ENCODE measurements at places on chromosomes 2 and 18.

DNA sequence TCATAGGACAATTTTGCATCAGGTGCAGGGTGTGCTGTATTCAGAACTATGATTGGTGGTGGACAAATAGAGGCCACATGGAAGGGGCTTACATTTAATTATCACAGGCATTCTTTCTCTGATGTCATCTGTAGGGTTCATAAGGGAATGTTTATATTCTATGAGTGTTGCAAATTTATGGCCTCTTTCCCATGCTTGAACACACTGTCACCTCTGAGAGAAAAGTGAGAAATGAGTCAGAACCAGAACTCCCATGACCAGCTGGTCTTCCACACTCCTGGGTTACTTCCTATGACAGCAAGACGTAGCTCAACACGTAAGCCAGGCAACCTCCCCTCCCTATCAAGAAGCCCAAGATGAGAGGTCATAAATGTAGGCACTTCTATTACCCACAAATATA, 310.8 kb downstream of the PIEZO2 start:
- no peak for DNase-seq

DNA sequence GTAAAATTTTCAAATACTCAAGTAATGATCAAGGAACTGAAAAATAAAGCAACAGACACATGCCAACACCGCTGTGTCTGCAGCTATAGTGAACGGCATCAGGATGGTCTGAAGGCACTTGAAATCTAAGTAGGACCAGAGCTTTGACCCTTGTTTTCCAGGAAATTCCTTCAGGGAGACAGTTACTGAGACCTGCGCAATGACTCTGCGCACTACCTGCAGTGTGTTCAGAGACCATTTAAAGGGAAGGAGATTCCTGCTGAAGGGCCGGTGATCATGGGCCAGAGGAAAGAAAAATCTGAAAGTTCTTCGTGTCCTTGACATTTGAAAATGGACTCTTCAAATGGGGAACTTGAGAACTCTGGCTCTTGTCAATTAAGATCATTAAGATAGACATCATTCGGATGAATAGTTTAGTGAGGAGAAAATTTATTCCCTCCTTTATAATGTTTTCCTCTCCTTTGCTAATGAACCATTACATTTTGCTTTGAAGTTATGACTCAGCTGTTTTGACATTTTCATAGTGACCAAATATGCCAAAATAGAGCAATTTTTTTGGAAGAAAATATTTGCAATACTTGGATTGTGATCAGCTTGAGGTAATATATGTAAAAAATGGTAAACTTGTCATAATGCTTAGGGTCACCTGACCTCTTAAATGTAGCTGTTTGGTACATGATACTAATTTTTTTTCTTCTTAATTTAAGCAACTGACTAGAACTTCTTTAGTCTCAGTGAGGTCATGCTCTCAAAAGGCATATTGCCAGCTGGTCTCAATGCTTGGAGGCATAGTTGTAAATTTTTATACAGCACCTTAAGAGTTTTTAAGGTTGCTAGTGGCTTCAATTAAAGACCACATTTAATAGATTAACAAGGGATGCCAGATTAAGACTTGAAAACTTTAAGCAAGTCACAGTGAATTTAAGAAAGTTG, 329.3 kb downstream of the ARHGAP15 start:
- no peak for DNase-seq

GRCh38 chr2:18487106-18487913, 73.1 kb downstream of the RDH14 start:
- no peak for DNase-seq

DNA sequence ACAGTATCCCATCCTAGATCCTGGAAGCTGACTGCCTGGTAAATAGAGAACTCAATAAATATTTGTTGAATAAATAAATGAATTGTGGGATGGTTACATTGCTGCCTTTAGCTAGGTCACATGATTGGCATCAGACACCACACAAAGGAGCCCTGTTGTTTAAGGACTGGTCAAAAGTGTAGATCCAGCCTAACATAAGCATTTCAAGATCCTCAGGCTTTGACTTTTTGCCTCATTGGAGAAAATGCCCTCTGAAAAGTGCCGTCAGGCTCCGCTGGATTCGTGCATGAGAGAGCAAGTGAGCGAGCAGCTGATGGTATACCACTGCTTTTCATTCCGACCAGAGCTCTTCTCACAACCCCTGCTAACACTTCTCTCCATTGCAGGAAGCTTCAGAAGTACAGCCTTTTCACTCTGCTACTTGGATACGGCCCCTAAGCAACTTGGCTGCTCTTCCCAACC, 1.3 kb upstream of the ZNF24 start:
- no peak for DNase-seq

- no peak for DNase-seq
These were observed 52.6 kb downstream of the PPP4R1 start for GRCh38 chr18:9561759-9562158.

- no peak for DNase-seq
These were observed 100.9 kb upstream of the KLF7 start for GRCh38 chr2:207266648-207267047.

DNA sequence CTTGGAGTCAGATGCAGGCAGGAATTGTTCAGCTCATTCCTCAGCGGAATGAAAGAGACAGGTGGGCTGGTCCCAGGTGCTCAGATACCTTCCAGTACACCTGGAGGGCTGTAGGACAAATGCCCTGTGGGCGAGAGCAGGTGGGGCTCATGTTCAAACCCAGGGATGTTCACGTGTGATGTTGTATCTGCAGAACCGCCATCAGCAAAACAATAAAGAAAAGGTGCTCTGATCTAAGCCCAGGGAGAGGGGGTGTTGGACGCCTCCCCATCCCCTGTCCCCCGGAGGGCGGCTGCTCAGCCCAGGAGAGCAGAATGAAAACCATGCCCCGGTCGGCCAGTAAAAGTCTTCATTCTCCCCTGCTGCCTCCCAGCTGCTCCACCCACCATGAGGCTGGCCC, 197.4 kb downstream of the HAUS1 start:
- no peak for DNase-seq

DNA sequence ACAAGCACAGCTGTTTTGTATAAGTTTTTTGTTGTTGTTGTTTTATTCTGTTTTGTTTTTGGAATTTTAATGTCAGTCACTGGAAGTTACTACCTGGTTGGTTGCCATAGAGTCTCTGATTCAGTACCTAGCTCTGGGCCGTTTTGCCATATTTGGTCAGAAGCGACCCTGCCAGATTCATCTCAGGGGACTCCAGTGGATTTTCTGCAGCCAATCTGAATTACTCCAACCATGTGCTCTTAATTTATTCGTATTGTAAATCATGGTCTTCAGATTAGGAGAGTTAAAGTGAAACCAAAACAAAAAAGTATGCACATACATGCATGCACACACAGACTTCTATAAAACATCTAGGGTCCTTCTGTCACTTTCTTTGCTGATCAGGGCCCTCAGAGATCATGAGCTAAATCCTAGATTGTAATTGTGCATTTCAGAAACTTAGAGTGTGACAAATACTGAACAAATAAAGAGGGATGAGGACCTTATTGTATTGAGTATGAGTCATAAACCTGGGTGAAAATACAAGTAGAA, 317.4 kb upstream of the UBE2E3 start:
- DNase-seq: no peak

- DNase-seq: no peak
These were observed 160.2 kb downstream of the PXDN start for GRCh38 chr2:1584051-1584531.

DNA sequence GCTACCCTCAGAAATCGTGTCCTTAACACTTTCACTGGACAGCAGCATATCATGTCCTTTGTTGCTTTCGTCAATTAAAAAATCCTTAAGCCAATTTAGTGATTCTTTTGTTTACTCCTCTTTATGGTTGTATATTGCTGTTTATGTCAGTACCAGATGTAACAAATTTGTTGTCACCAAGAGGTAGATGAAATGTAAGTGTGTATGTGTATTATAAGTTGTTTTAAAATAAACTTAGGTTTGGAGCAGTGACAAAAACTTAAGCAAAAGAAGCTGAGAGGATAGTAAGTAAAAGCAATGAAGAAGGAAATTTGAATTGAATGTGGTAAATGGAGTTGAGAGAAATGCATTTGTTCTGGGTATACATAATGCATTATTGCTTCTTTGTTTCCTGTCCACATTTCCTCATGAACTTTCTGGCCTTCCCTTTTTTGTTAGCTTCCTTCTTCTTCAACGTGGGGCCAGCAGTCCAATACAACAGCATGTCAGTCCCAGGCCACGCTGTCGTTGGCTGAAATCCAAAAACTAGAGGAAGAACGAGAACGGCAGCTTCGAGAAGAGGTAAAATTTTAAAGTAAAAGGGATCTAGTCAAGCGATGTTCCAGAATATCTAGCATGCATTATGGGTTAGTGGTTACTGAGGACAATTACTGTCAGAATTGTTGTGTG, 30.5 kb upstream of the SNORC start:
- no peak for DNase-seq

DNA sequence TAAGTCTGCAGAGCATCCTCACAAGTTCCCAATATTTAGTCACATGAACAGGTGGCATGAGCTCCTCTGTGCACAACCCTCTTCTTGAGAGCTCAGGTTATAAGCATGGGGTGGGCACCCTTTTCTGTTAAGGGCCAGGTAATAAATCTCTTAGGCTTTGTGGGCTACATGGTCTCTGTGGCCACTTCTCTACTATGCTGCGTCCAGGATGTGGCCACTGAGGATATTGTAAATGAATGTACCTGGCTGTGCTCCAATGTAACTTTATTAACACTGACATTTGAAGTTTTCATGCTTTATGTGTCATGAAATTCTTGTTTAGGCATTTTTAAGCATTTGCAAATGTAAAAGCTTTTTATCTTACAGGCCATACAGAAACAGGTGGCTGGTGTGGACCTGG, 116.8 kb upstream of the ST6GAL2 start:
- DNase-seq: no peak

GRCh38 chr2:222434204-222434603, 9.9 kb downstream of the SGPP2 start:
- DNase-seq: no peak

DNA sequence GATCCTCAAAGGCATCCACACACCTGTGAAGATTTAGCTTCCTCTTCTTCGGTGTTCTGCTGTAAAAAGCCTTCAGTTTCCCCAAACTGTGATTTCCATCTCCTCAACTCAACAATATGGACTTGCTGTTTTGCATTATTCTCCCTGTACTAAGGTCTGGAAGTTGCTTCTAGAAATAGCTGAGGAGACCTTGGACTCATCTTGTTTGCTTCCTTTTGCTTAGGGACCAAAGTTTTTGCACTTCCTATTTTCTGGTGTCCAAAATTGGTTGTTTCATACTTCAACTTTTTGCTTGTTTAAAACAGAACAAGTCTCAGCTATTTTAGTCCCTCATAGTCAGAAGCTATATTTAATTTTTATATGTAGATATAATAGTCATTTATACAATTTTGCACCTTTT, 201.9 kb upstream of the COPS8 start:
- no peak for DNase-seq

- no peak for DNase-seq
These were observed 90.4 kb downstream of the DOCK10 start for GRCh38 chr2:224951723-224952481.

- no peak for DNase-seq
These were observed 20.6 kb downstream of the ZNF236 start for GRCh38 chr18:76842837-76843530.

GRCh38 chr2:332592-332991, 44.7 kb upstream of the ALKAL2 start:
- no peak for DNase-seq

DNA sequence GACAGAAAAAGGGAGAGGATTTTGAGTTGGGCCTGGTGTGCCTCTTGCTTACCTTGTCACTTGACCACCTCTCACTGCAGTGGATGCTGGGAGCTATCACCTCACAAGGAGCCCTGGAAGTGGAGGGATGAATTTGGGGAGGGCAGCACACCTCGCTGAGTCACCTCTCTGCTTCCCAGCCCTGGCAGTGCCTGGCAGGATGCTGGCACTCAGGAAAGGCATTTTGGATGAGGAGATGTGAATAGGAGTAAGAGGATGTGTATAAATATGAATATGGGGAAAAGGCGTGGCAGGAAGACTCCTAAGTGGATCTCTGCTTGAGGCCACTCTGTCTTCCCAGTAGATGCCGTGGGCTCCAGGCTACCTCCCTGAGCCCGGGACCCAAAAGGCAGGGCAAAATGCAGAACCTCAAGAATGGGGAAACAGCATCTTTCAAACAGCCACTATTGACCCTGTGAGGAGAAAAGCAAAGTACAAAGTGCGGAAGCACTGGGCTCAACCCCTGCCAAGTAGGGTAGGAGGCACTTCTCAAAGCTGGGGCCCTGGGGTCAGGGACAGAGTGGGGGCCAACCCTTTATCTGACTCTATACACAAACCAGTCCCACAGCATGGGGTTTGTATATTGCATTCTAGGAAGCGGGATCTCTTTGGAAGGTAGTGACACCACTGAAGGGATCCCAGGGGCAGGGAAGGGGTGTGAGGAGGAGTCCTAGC, 164.5 kb upstream of the GLI2 start:
- DNase-seq: no peak

GRCh38 chr2:235937936-235938335, 230.2 kb downstream of the GBX2 start:
- no peak for DNase-seq

- DNase-seq: no peak
These were observed 426.2 kb downstream of the NCKAP5 start for GRCh38 chr2:133142087-133142486.

DNA sequence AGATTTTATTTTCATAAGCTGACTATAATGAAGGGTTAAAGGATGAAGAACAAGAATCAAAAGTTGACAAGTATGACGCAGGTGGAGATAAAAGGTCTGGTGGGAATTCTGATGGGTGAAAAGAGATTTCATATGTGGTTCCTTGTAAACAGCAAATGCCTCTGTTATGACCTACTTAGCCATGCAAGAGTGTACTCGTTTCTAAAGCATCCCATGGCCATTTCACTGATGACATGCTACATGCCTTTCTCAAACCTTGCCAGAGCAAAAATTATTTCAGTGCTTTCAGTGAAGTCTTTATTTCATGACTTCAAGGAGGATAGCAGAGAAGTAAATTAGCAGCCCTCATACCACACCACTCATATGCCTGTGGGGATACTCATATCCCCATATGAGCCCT, 71.7 kb downstream of the FEZ2 start:
- no peak for DNase-seq

GRCh38 chr2:184654945-184655344, 56.6 kb downstream of the ZNF804A start:
- no peak for DNase-seq

DNA sequence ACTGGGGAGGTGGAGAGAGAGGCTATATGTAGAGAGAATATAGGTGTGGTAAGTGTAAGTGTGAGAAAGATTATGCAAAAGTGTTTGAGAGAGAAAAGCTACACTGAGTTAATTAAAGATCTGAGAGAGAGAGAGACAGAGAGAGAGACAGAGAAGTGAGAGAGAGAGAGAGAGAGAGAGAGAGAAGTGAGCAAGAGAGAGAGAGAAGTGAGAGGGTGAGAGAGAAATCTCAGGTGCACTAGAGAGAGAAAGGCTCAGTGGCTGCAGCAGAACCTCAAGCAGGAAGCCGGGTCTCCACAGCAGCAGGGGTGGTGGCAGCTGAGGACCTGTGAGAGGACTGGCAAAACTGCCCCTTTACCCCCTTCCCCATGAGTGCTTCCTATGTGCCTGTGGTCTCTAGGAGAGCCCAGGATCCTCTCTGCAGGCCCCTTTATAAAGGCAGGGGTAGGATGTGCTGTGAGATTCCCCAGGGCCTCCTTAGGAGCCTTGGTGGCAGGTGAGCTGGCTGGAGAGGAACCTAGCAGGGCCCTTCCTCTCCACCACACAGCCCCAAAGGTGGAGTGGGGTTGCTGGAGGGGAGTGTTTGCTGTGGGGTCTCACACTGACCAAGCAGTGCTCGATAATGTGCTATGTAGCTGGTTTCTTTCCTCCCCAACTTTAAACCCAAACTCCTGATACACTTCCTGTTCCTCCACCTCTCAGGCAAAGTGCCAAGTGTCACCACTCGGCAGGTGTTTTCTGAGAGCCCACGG, 52.6 kb downstream of the SLC4A5 start:
- DNase-seq: no peak

Data from stimulated activated CD8-positive, alpha-beta memory T cell treated with anti-CD3 and anti-CD28 coated beads, Interleukin-7, amount 100 ng/mL, for 1 hour (primary cell).